ENCODE measurements at places on chromosomes 16 and 17. TPM values are rescaled to one million over a fixed set of nuclear protein-coding genes. Genes with fewer than 3 reads are reported as not detected.

DNA sequence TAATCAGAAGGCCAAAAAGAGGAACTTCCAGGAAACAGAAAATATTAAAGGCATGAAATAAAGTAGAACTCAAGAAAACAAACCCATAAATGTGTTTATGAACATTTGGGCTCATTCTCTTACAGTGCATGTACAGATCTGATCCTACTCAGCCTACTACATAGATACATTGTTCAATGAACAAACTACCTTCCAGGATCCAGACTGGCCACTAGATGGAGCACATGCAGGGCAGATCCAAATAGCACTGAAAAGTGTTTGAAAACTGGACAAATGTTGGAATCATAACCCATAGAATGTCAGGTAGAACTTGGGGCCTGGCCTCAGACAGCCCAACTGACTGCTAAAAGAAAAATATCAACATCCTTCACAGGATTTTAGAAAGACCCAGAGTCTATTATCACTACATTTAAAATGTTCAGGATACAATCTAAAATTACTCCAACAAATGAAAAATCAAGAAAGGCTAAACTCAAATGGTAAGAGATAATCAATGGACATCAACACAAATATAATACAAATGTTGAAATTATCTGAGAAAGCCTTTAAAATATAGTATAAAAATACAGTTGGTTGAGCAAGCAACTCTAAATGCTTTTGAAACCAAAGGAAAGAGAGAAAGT is 122.4 kb upstream of the NUDT7 start:
- DNase-seq: peak; percentile 11

The CCDC144A gene
- 24.7 TPM for total RNA-seq

- no peak for DNase-seq
These were observed 16.8 kb downstream of the ZNF750 start for GRCh38 chr17:82823004-82823403.

DNA sequence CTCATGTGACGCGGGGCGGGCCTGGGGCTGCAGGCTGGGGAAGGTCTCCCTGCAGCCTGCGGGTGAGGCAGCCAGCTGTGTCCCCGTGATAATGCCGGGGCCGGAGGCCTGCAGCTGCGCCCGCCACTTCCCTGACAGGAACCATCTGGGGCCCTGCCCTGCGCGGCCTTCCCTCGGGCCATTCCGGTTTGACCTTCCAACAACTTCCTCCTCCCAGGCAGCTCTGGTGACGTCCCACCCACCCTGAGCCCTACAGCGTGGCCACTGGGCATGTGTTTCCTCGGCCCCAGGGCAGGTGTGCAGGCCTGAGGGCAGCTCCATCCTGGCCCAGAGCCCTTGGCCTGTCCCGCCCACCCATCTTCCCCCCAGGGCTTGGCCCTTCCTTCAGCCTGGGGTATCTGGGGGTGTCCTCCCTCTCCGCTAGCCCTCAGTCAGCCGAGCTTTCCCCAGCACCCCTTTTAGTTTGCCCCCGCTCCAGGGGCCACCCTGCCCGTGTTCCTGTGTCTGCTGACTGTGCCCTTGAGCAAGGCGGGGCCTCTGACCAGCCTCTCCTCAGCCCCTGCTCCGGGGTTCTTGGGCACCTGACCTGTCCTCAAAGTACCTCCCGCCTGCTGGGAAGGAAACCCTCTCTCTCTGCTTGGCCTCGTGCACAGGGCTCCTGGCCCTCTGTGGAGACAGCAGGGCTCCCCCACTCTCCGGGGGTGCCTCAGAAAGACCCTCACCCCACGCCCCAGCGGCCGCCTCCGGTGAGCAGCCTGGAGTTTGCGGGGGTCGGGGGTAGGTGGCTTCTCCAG is at the start of gene CBFA2T3:
CBFA2T3 (minus strand) TSS at position 190 of the 794 bp plus-strand sequence. CDS start 400 bp downstream, outside the sequence.
- DNase-seq: no peak

DNA sequence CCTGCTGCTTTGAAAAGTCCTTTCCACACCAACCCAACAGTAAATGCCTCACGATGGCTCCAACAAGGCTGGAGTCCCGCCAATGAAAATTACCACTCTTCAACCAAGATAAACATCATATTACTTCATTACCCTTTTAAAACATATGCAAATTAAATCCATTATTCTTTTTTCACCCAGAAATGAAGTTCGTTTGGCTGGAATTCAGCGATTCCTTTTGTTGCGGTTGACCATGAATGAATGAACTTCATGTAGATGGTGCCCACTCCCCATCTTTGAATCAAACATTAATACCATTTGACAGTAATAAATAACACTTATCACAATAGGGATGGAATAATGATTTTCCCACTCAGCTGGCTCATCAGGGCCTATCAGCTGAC is 211.5 kb upstream of the TOX3 start:
- DNase-seq: no peak

DNA sequence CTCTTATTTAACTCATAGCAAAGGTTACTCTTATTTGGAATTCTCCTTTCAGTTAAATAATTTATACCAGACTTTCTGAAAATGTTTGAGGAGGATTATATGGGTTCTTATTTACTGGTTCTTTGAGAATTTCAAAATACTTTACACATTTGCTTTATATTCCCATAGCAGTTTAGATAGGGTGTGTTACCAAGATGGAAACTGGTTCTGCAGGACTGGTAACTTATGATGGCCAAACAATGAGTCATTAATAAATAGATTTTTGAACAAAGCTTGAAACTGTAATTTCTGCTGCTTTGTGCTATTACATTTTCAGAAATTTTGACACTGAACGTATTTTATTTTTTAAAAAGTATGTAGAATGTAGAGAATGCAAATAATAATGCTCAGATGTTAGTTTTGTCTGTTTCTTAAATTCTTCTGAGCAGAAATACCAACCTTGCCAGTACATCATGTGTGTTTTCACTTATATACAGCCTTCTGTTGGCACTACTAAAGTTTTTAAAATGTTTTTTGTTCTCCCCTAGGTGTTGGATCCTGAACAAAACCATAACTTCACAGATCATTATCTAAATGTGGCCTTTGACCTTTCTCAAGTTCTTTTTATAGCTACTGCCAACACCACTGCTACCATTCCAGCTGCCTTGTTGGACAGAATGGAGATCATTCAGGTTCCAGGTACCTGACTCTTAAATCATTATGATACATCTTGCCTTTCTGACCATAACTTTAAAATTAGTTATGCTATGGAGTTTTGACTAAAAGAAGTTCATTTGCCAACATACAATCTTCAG is 48.3 kb upstream of the ABCC11 start:
- peak; percentile 63 for DNase-seq
